Mesenchymal stem cell (in vitro differentiated cells and primary cell): ENCODE measurements at places on chromosomes 12 and 14.

DNA sequence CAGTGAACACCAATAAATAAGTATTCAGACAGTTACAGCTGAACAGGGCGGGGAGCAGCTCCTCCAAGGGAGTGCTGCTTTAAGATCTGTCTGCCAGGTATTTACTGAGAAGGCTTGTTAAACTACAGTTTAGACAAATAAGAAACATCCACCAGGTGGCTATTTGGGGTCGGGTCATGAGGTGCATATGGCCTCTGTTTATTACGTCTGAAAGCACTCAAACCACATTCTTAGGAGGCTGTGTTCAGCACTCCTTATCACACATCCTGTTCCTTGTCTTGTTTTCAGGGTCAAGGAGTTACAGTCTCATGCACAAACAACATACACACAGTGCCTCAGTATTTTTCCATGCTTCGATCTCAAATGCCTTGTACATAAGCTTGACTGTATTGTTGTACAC is 78.8 kb downstream of the KCNMB4 start:
- DNase-seq, result no peak

- no peak for DNase-seq
Observed at GRCh38 chr14:104989236-104989950, 3.8 kb downstream of the CLBA1 start.

DNA sequence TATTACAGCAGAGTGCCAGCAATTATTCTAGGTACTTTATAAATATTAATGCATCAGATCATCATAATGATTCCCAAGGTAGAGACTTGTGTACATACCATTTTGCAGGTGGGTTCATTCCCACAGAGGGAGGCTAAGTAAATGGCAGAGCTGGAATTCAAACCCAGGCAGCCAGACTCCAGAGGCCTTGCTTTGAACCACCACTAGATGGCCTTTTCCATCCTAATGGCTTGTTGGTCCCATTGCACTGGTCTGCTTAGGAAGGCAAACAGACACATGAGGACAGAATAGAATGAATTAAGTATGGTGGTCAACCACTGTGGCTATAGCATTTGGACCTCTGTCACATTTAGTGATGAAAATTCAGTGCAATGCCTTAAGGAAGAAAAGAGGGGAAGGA is 158.7 kb downstream of the METTL25 start:
- DNase-seq, result peak; percentile 9

DNA sequence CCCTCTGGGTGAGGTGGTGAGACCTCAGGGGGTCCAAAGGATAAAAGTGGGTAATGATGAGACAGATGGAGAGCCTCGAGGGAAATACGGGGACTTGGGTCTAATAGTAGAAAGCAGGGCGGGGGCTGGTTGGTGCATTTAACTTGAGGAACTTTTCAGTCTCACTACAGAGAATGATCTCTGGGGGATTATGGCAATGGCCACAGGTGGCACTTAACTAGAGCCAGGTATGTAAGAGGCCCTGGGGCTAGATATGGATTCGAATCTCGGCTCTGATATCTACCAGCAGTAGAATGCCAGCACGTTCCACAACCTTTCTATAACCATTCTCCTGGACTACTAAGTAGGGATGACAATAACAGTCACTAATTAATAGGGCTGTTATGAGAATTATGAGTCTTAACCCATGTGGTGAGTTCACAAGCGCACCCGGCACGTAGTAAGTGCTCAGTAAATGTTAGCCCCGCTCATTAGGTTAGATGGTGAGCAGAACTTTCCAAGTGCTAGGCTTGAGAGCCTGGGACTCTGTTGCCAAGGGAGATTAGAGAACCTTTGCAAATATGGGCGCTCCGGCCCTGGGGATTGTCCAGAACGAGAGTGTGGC is 888 bp upstream of the PLXNC1 start:
- DNase-seq, result no peak

GRCh38 chr14:37195327-37195726 is 2.4 kb upstream of the MIPOL1 start:
- DNase-seq, result peak; percentile 89

- no peak for DNase-seq
Observed at GRCh38 chr12:67217647-67218046, 51.5 kb upstream of the CAND1 start.

GRCh38 chr12:57210926-57211692 is 5.5 kb upstream of the NXPH4 start:
- DNase-seq, result no peak

GRCh38 chr12:45768194-45768593 is 38.7 kb downstream of the ARID2 start:
- DNase-seq, result no peak

DNA sequence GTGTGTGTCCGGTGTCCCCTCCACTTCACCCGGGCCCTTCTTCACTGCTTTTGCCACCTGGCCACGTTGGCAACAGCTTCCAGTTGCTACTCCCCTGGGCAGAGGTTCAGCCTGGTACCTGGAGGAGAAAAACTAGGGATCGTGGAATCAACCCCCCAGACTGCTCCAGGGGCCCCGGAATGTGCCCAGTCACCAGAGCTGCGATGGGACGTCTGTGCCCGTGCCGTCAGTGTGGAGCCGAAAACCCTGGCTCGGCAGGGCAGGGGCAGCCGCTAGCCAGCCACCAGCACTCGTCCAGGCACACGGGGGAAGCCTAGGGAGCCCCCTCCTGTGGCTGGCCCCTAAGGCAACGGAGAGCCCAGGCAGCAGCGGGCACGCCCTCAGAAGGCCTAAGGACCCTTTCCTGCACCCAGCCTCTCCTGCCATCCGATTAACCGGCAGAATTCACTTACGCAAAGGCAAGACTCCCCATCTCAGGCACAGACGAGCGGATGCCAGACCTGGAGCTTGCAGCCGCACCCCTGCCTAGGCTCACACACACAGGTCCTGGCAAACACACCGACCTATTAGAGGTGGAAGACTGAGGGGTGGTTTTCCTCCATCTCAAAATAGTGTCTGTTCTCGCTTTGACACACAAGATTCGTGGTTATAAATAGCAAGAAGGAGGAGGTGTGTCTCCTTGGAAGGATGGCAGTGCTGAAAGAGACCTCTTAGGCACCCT is 62.6 kb downstream of the FBXL14 start:
- DNase-seq, result no peak

- DNase-seq, result no peak
Observed at GRCh38 chr14:105532735-105533141, 6.4 kb downstream of the TMEM121 start.

DNA sequence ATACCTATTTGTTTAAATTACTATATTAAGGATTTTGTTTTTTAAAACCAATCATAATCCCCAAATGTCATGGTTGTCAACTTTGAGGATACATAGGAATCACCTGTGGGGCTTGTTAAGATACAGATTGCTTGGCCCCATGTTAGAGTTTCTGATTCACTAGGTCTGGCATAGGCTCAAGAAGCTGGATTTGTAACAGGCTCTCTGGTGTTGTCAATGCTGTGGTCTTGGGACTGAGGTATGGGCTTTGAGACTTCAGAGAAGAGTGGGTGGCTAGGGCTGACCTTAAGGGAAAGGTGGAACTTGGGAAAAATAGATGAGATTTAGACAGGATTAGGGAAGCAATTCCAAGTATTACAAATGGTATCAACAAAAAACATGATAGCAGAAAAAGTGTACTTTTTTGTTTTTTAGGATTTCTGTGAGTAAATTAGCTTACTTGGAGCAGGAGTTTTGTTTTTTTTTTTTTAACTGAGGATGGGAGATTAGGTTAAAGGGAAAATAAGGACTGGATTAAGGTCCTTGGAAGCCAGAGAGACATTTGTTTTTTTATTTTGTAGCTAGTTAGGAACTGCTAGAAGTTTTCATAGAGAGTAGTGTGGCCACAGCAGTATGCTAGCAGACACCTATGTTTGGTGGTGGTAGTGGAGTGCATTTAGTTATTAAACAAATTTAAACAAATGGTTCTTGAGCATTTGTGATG is 88.6 kb downstream of the RAD51B start:
- no peak for DNase-seq

- no peak for DNase-seq
Observed at GRCh38 chr14:93094121-93094918, 21.4 kb downstream of the ITPK1 start.

GRCh38 chr14:96164861-96165490 is 39.7 kb upstream of the BDKRB2 start:
- DNase-seq, result peak; percentile 72

DNA sequence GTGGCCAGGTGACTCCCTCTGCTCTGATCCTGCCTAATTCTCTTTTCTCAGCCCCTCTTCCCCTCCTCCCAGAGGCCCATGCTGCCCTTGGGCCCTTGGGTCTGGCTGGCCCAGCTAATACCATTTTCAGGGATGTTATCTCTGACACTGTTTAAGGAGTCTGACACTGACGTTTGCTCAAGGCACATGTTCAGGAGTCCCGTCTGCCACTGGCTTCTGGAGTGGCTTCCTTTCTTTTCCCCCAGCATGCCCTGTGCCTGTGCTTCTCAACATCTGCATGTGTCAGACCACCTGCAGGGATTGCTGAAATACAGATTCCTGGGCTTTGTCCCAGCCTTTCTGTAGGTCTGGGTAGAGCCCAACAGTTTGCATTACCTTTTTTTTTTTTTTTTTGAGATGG is 128.9 kb downstream of the BCL11B start:
- DNase-seq, result no peak

GRCh38 chr12:52903285-52903854 is 1.5 kb downstream of the KRT8 start:
- DNase-seq, result peak; percentile 91

- no peak for DNase-seq
Observed at GRCh38 chr12:72111706-72112105, 160.5 kb upstream of the TRHDE start.

DNA sequence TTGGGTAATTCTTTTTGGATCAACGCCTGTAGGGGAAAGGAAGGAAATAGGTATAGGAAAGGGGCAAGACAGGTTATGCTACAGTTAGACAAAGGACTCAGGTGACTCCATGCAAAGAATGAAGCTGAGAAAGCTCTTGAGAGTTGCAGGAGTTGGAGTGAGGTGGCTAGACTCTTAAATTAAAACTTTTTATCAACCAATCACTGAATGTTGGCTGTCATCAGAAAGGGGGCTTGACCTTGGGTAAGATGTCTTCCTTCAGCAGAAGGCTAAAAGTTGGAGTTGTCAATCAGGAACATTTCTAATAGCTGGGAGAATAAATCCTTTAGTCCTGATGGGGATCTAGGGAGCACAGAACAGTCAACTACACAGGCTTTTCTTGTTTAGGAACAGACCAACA is 595.4 kb downstream of the SLC16A7 start:
- DNase-seq, result no peak

DNA sequence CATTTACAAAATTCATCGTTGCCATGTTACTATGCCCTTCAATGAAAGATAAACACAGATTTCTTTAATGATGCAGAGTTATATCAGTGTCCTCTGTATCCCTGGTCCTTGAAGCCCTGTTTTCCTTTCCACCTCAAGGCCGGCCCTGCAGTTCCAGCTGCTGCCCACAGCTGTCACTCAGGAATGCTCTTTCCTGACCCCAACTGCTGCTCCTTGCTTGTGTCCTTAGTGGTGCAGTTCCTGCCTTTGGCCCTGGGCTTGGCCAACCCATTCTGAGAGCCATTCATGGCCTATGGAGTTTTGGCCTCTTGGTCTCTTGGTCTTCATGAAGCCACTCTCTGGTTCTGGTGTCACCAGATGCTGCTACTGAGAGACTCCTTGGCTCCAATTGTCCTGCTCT is 93.1 kb downstream of the GAS2L3 start:
- DNase-seq, result no peak

GRCh38 chr14:22305607-22306006 is 283.4 kb downstream of the DAD1 start:
- DNase-seq, result no peak

GRCh38 chr12:76080017-76080728 is 4.3 kb downstream of the NAP1L1 start:
- peak; percentile 89 for DNase-seq

GRCh38 chr14:63632932-63633514 is 8.6 kb downstream of the WDR89 start:
- peak; percentile 44 for DNase-seq

- peak; percentile 2 for DNase-seq
Observed at GRCh38 chr12:52561880-52562449, 9.0 kb upstream of the KRT71 start.

GRCh38 chr12:116691205-116691604 is 46.7 kb downstream of the SPRING1 start:
- DNase-seq, result no peak

GRCh38 chr14:50117456-50117855 is 1.1 kb upstream of the VCPKMT start:
- DNase-seq, result no peak

- DNase-seq, result no peak
Observed at GRCh38 chr12:108642269-108642870, 8.7 kb upstream of the SELPLG start.

DNA sequence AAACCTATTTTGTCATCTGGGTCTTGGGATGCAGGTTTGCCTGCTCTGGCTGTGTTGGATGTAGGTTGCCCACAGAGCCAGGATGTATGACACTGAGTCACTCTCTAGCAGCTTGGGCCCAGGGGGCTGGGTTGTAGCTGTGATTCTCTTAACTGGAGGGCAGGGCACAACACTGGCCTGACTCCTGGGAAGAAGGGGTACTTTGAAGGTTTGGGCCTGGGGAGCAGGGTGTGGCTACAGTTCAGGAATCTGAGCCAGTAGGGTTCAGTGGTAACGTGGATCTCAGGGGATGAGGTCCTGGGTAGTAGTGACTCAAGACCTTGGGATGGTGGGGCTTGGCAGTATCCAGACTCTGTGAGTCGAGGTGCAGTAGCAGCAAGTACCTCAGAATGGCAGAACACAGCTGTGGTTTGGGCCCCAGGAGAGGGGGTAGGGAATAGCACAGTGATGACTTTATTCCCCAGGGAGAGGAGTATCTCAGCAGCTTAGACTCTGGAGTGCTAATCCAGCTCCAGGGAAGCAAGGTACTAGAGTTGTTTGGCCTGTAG is 25.7 kb downstream of the TBC1D15 start:
- peak; percentile 89 for DNase-seq

DNA sequence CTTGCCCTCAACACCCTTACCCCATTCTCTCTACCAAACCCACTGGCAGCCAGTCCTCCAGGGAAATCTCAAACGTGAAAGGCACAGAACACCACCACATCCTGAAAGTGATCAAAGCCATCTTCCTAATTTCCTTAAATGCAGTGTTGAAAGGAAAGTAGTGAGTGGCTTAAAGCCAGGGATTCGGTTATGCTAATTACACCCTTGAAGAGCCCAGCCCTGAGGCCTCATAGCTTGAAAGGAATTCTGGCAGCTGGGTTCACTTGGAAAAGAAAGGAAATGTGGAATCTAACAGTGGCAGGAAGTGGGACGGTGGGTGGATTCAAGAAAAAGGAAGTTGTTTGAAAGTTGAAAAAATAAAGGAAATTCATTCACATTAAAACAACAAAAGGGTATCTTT is 73.0 kb upstream of the FICD start:
- no peak for DNase-seq

- DNase-seq, result no peak
Observed at GRCh38 chr14:76267322-76268046, 108.5 kb upstream of the ESRRB start.

- DNase-seq, result peak; percentile 88
Observed at GRCh38 chr12:104215638-104216297, at the start of gene TXNRD1. TSS of gene TXNRD1 (plus strand) at chr12:104215779. CDS start at chr12:104215803, 24 bp downstream.

- DNase-seq, result no peak
Observed at GRCh38 chr14:85115921-85116320, 414.0 kb upstream of the FLRT2 start.

GRCh38 chr12:86349196-86349595 is 93.0 kb upstream of the MGAT4C start:
- peak; percentile 12 for DNase-seq

- DNase-seq, result peak; percentile 70
Observed at GRCh38 chr12:62332598-62332997, 72.4 kb downstream of the USP15 start.

- no peak for DNase-seq
Observed at GRCh38 chr14:100776681-100777365, 49.1 kb upstream of the MEG3 start.

- DNase-seq, result no peak
Observed at GRCh38 chr12:13788626-13789025, 192.8 kb downstream of the GRIN2B start.

- DNase-seq, result no peak
Observed at GRCh38 chr14:99966037-99966835, 99.0 kb upstream of the EVL start.
